ENCODE measurements at places on chromosomes 4 and X.

DNA sequence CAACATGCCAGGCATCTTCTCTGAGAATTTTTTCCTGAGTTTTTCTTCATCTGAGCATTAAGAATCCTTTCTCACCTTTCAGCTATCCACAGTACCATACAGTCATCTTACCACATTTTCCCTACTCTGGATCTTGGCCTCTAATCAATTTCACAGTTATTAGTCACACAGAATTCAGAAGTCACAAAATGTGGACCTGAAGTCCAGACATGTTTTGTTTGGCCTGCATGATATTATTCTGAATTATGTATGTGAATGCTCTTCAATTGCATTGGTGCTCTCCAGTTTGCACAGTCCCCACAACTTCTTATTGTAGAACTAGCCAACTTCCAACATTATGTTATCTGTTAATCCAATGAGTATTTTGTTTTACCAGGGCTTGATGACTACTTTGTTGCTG, 102.3 kb upstream of the GRIA3 start:
- DNase-seq, result no peak

DNA sequence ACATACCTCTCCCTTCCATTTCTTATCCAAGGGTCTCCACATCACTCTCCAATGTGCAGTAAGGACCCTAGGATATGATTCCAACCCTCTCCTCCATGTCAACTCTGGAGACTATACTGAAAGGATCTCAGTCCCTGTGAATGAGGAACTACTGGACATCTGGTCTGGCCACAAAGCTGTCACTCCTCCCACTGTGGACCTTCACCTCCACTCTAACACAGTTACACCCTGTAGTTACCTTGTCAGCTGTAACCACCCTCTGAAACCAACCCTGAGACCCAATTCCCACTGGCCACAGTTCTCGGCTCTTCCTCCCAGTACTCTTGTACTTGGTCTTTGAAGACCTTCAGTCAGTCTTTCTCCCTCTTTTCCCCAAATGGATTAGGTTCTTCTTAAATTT, 2.9 kb downstream of the TMEM128 start:
- DNase-seq, result no peak

- no peak for DNase-seq
These were observed 22.0 kb downstream of the CPZ start for GRCh38 chr4:8614365-8615193.

DNA sequence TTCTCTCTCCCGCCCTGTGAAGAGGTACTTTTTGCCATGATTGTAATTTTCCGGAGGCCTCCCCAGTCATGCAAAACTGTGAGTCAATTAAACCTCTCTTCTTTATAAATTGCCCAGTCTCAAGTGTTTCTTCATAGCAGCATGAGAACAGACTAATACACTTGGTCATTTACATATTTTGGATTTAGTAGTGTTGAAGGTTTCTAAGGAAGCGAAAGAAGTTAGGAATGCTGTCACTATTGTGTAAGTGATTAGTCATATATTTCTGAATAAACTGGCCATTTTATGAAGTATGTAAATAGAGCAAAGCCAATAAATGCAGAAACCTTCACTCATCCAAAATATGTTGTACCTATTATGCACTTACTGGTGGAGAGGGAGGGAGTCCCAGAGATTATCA, 34.4 kb upstream of the GK2 start:
- no peak for DNase-seq

DNA sequence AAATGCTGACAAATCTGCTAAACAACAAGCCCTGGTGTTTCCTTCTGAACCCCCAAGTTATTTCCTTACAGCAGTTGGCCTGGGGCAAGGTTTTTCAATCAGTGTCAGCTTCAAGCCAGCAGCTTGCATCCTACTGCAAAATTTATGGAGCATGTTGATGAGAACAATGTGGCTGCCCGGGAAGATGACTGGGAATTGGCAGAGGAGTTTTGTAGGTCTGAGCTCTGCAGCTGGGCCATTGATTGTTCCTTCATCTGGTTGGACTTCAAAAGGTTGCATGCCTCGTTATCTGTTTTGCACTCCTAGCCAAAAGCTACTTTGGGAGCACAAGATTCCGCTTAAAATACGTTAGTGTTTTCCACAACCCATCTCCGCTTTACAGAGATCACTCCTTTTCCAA, 1030.3 kb upstream of the LCORL start:
- DNase-seq, result no peak

GRCh38 chr4:148300877-148301276, 141.3 kb downstream of the NR3C2 start:
- DNase-seq, result no peak

DNA sequence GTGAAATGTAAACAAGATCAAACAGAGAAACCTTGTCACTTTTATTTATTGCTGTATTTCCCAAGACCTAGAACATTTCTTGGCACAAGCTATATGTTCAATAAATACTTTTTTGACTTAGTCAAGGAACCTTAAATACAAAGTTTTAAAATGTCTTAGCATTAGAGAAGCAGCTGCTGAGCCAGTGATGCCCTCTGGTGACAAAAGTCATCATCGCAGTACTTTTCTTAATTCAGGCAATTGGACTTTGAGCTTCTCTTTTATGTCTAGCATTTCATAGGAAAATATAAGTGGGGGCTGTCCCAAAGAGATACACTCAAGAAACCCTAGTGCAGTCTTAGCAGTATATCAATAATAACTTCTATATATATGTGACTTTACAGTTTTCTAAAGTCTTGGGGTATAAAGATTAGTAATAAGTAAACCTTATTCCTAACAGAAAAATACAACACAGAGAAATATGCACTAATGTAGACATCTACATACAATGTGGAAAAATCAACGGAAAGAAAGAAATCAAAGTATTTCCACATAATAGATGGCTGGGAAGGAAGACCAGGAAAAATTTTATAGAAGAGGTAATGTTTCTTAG, 118.4 kb downstream of the DTHD1 start:
- no peak for DNase-seq

DNA sequence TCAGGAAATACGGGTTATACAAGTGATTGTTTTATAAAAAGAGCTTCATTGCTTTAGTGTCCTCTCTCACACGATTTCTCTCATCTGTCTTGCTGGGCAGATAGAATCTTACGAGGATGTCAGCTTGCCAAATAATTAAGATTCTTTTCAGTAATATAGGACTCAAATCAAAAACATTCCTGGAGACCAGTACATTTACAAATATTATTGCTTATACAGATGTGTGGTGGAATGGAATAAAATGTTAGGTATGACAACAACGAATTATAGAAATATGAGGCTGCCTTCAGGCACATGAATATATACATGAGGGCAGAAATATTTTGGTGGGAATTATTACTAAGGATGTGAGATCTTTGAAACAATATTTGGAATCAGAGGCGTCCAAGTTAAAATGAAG, 88.9 kb downstream of the GC start:
- no peak for DNase-seq

DNA sequence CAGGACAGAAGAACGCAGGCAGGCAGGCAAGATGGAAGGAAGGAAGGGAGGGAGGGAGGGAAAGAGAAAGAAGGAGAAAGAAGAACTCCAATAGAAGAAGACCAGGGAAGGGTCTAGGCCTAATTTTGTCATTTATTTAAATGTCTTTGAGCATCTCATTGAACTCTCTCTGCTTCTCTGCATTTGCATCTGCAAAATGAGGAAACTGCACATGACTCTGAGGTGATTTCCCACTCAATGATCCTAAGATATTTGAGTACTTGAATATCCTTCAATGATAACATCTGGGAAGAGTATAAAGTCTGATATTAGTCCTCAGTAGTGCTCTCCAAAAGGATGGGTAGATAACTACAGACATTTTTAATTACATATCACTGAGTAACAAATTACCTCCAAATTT, 33.1 kb upstream of the RBPJ start:
- DNase-seq, result no peak

GRCh38 chr4:38703635-38704034, 39.6 kb downstream of the KLF3 start:
- DNase-seq, result no peak

DNA sequence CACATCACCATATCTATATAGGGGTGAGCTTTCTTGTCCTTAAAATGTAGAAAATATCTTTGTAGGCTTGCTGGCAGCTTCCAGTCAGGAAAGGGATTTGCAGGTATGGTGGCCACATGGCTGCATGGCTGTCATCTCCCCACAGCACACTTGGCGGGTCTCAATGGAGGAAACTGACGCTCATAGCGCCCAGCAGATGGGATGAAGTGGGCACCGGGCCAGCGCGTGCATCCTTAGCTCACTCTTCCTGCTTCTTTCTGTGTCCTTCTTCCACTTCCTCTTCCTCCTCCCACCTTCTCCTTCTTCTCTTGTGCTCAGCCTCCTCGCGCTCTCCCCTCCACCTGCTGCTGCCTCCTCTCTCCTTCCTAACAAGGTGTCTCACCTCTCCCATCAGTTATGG, 156.2 kb upstream of the PSAPL1 start:
- no peak for DNase-seq

Measured in GM18507 (cell line).